ENCODE measurements at places on chromosomes 5 and 9. TPM values are rescaled to one million over a fixed set of nuclear protein-coding genes. Genes with fewer than 3 reads are reported as not detected.
A peak's percentile ranks its signal among the peaks of the same experiment; 100 is the strongest.

- DNase-seq, result no peak
These were observed 19.3 kb downstream of the PCSK5 start for GRCh38 chr9:75909776-75910175.

DNA sequence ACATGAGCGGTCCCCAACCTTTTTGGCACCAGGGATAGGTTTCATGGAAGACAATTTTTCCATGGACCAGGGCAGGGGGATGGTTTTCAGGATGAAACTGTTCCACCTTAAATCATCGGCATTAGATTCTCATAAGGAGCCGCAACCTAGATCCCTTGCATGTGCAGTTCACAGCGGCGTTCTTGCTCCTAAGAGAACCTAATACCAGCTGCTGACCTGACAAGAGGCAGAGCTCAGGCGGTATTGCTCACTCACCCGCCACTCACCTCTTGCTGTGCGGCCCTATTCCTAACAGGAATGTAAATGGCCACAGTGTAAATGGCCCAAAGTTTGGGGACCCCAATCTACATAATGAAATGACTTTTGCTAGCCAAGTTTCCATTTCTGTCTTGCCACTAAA lies 3.1 kb upstream of the PLIN2 start:
- no peak for DNase-seq

GRCh38 chr9:33676746-33677505 lies 118.4 kb upstream of the PRSS3 start:
- DNase-seq, result peak; percentile 12

DNA sequence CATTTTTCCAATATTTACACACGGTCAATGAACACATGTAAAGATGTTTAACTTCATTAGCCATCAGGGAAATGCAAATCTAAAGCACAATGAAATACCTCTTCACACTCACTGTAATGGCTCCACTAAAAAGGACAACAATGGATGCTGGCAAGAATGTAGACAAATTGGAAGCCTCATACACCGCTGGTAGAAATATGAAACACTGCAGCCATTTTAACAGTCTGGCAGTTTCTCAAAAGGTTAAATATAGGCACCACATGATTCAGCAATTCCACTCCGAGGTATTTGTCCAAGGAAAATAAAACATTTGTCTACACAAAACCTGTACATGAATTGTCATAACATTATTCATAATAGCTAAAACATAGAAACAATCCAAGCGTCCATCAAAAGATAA lies 20.0 kb downstream of the RNF145 start:
- DNase-seq, result no peak

- peak; percentile 4 for DNase-seq
These were observed 188.8 kb upstream of the GLRA1 start for GRCh38 chr5:152113401-152113800.

DNA sequence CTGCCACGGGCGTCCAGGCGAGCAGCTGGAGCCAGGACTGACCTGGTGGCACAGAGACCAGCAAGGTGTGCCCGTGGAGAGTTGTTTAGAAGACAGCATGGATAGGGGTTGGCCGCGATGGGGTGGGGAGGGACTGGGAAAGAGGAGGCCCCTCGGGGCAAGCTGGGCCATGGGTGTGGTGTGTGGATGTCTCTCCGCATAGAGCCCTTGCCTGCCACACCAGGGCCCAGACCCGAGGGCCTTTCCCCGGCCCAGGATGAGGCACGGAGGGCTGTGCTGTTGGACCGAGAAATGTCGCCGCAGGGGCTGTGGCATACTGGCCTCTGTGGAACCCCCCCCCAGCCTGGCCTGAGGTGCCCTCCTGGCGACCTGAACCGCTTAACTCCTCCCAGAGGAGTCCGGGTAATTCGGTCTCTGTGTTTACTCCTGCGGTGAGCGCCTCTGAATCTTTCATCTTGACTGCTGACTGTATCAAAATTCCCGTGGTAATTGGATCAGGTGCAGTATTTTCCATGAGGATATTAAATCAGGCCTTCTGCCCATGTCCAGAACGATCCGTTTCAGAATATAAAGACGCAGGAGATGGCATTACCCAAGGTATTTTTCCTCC lies 22.5 kb upstream of the LAMC3 start:
- DNase-seq, result no peak

DNA sequence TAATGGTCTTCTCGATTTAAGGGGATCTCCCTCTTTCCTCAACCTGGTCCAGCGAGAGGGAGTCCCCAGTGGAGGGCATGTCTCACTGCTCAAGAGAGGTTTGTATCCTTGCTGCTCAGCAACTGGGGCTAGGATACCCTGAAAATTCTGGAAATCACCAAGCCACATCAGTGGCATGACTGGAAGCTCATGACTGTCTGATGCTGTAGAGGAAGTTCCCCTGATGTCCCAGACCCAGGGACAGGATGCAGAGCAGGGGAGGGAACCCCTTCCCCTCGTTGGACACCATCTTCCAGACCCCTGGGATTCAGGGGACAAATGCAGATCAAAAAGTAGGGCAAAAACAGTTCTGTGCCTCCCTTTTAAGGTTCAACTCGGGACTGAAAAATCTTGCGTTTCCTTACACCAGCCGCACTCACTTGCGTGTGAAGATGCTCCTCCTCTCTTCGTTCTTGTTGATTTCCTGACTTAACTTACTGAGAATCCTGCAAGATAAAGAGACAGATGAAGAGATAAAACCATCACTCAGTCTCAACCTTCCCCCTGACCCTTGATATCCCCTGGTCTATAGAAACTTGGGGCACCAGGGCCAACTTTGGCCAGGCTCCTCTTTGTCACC lies 22.1 kb downstream of the LCP2 start:
- DNase-seq, result no peak

DNA sequence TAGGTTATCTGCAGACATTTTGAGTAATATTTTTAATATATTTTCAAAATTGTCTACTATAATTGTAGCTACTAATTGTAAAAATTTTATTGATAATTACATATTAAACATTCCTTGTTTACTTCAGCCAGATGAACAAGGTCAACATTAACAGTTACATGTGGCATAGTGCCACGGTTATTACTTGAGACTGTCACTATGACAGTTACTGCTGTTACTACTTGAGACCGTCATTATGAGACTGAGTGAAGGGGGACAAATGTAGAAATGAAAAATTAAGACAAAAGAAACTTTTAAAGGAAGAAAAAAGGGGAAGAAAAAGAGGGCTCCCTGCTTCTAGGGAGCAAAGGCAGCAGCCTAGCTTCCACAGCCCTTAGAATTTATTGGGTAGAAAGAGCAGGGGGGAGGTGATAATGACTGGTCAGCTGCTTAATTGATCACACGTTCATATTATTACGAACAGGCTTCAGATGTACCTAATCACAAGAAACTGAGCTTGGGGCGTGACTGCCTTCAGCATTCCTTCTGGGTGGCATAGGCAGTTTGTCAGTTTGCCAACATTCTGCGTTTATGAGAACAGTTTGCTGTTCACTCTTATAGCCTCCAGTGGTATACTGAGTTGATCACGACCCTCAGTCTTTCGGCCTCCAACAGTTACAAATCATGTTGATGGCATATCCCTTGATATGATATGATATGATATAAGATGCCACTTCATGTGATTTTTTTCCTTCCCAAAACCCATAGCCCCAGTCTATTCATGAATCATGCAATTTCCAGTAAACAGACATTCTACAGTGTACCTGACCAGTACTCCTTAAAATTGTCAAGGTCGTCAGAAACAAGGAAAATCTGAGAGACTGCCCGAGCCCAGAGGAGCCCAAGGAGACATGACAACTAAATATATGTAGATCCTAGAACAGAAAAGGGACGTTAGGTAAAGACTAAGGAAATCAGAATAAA lies 13.1 kb downstream of the MARCHF6 start:
- DNase-seq, result no peak

DNA sequence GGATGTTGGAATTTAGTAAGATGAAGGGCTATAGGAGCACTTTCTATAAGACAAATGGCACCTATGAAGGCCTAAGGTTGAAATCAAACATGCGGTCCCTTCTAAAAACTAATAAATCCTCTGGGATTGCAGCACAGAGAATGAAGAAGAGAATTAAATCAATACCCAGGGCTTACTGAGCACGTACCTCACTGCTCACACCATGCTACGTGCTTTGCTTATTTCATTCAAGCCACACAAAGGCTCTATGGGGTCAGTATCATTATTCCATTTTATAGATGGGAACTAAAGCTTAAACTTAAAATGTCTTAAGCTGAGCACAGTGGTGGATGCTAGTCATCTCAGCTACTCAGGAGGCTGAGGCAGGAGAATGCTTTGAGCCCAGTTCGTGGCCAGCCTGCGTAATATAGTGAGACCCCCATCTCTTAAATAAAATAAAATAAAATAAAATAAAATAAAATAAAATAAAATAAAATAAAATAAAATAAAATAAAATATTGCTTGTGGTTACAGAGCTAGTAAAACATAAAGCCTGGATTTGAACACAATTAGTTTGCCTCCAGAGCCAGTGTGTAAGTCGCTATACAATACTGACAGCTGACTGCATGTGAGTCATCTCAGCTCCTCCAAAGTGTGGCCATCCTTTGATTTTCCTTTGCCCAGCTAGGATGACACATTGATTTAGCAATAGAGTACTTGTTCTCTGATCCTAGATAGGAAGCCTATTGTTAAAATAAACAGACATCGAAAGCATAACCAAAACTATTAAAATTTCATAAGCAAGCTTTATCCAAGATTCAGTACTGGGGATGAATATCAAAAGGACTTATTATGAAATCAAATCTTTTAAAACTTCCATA lies 20.9 kb upstream of the DPYSL3 start:
- no peak for DNase-seq

GRCh38 chr9:38251036-38251860 lies 141.3 kb upstream of the ALDH1B1 start:
- no peak for DNase-seq

DNA sequence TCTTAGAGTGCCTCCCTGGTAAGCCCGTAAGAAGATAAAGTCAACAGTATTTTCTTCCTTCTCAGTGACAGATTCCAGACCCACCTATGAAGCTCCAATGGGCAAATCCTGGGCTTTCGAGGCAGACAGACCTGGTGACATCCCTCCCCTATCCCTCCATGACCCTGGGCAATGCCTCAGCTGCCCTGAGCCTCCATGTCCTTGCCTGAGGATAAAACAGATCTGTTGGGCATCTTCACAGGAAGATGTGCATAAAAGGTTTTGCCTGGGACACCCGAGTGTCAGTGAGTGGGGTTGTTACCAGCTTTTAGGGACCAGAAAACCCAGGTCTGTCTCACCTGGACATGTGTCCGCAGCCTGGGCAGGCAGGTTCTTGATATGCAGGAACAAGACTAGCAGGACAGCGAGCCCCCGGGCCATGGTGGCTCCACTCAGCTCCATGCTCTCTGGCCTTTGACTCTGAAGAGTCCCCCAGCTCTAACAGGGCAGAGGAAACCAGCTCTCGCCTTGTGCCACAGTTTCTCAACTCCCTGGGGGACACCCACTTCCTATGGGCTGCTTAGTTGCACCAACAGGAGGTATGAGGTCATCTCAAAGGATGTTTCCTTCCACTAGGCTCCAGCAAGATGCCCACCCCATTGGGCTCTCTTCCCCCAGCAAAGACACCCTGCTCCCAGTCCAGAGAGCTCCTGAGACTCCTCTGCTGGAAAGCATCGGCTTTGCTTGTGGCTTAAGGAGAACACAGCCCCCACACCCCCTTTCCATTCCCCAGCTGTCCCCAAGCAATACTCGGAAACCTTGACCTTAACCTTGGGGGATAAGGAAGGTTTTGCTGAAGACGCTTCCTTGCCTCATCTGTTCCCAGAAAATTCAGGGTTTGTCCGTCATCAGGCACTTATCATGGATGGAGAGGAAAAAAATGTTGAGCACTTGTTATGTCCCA lies at the start of gene FCN1:
Gene FCN1, minus strand, starts transcription at position 482 of the 943 bp plus-strand sequence. Its CDS starts 41 bp downstream, at position 441.
- DNase-seq, result no peak

DNA sequence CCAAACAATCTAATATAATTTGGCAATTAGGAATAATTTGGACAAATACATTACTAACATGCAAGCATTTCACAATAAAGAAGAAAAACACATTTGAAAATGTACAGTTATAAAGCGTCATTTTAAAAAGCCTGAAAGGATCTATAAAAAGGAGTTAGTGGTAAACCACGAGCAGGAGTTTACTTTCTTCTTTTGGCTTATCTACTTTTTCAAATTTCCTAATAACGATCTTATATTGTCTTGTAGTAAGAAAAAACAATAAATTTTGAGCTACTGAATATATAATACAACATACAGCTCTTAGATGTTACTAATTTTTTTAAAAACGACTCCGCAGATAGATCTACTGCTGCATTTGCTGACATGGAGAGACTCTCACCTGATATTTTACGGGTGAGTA lies 79.9 kb downstream of the SMIM23 start:
- no peak for DNase-seq

DNA sequence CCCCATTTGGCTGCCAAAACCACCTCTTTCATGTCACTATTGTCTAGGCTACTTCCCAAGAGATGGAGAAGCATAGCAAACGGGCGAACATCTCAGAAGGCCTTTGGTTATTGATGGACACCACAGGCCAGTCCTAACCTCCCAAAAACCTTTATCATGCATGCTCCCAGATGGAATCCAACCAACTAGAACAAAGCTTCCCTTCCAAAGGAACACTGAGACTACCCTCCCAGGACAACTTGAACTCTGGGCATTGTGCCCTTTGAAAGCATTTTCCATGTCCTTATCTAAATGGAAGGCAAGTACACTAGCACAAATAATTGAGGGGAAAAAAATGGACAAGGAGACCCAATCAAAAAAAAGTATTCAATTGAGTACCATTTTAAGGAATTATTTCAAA lies 65.6 kb downstream of the SPOCK1 start:
- no peak for DNase-seq

GRCh38 chr5:117095346-117096332 lies 521.0 kb upstream of the SEMA6A start:
- no peak for DNase-seq

- no peak for DNase-seq
These were observed 18.6 kb upstream of the AGXT2 start for GRCh38 chr5:35066260-35066795.

DNA sequence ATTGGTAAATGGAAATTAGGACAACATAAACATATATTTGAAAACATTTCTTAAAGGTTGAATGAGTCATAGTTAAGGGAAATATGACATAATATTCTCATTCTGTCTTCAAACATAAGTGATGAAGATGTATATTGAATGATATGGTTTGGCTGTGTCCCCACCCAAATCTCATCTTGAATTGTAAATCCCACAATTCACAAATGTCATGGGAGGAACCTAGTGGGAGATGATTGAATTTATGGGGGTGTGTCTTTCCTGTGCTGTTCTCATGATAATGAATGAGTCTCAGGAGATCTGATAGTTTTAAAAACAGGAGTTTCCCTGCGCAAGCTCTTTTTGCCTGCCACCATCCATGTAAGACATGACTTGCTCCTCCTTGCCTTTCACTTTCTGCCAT lies 104.4 kb upstream of the MPDZ start:
- DNase-seq, result no peak

DNA sequence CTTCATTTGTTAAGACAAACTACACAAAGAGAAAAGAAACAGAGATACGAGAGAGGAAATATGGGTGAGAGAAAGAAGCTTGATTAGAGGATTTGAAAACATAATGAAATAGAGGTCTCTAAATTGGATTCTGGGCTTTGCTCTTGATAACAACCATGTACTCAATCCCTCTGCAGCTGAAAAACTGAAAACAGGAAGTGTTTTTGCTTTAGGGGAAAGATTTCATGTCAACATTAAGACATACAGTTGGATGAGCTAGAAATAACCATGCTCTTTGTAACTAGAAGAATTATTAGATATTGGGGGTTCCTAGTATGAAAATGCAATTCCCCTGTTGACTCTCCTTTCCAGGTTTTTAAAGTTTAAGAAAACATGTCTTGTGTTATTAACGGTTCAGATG lies 21.9 kb downstream of the CRHBP start:
- DNase-seq, result no peak

Gene ERGIC1
- 52.4 TPM for total RNA-seq

Gene LHX6
- total RNA-seq, result not detected

Gene IFNA13
- not detected for total RNA-seq

Gene ADRB2
- total RNA-seq, result 1.2 TPM

Gene DMRT3
- not detected for total RNA-seq

Gene C9orf50
- total RNA-seq, result not detected

Gene ALDOB
- total RNA-seq, result not detected

Gene PCDHA9
- not detected for total RNA-seq

Data from CD4-positive, alpha-beta T cell (primary cell).